ENCODE measurements at places on chromosomes 2 and 18.

GRCh38 chr2:160168878-160169277 lies 31.2 kb downstream of the ITGB6 start:
- no peak for DNase-seq

DNA sequence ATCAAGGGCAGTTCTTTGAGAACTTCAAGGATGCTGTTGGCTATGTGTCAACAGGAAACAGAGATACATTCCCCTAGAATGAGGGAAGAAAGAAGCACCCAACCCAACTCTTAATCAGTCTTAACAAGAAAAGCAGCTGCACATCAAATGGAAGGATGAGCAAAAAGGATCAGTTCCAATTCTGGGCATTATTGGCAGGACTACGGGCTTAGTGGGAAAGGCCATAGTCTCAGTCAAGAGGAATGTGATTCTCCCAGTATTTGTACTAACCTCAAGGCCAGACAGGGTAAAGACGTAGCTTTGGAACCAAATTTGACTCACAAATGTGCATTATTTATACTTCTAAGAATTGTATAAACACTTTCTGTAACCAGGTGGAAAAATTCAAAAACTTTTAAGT lies 18.2 kb downstream of the BMP10 start:
- DNase-seq, result no peak

- DNase-seq, result no peak
These were observed 955 bp upstream of the BBS5 start for GRCh38 chr2:169478339-169478738.

DNA sequence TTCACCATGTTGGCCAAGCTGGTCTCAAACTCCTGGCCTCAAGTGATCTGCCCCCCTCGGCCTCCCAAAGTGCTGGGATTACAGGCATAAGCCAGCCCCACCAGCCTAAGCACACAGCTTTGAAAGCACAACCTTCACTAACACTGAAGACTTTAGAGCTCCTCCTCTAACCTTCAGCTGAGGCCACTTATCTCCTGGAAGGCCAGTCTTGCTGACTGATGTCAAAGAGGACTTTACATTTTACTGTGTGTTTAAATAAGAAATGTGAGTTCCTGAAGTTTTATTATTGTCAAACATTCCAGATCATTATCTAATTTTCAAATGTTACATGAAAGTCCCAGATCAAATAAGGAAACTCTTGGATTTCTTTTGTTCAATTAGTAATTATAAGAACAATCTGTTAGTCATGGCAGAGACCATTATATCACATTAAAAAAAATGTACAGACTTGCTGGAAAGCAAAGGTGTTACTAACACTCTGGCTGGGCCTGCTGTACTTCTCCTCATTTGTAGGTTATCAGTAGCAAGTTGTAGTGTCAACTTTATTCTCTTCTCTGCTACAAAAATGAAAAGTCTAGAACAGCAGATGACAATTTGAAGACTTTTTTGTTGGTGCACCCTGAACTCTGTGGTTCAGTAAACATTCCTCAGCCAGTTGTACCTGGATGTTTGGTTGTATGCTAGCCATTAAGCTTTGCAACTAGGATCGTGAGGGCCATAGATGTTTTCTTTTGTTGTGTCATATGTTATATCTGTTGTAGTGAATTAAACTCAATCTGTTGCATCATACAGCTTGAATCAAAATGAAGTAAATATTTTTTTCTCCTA lies 80.0 kb downstream of the AOX1 start:
- DNase-seq, result no peak

- DNase-seq, result no peak
These were observed 237.6 kb downstream of the DYSF start for GRCh38 chr2:71690876-71691475.

GRCh38 chr2:1414121-1414520 lies 858 bp downstream of the TPO start:
- no peak for DNase-seq

DNA sequence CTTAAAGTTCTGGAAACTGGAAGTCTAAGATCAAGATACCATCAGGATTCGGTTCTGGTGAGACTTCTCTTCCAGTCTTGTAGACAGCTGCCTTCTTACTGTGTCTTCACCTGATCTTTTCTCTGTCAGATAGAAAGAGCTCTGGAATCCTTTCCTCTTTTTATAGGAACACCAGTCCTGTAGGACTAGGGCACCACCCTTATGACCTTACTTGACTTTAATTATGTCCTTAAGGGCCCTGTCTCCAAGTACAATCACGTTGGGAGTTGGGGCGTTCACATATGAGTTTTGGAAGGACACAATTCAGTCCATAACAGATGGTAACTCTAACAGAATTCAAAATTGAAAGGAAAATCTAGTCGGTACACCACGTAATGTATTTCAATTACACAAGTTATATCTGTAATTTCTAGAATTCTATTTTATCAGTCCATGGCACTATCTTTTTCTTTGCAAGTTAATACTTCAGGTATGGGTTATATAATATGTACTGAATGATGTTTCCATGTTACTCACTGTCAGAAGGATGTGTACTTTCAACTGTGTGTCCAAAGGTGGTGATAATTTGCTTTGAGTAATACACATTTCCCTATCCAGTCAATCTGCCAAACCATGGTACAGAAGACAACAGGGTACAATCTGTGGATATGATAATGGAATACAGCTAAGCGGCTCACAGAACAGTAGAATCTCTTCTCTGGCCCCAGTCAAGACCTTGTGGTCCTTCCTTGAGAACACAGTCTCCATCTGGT lies 1.2 kb upstream of the SCYGR5 start:
- DNase-seq, result no peak

DNA sequence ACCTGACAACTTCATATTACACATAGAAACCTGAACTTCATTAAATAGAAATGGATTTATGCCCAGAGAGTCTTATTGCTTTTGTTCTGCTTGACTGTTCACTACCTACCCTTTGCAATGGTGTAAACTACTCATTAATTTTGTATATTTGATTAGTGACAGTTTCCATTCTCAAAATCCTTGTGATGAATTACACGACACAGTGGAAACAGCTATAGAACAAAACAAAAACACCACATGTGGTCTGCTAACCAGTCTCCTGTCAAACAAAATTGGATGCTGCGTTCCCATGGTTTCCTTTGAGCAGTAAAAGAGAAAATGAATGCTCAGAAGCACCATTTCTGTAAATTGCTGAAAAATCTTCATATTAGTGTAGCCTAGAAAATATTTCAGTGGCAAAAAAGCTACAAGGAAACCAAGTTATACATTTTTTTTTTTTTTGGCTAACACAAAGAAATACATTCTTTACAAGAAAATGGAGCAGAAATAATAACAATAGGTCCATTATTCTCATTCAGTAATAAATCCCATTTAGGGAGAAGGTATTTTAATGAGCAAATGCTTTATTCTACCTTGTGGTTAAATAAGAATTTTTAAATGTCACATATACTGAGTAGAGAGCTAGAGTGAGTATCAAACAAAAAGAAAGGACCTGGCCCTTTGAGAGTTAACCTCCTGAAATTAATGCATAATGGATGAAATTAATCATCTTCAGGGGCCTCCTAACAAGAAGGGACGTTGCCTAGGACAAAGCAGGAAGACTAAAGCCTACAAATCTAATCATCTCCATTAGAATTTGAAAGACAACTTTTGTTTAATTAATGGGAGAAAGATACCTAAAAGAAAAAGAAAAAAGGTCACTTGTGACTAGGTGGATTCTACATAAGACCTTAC lies 355.1 kb upstream of the ZC3H15 start:
- DNase-seq, result no peak

GRCh38 chr18:26961839-26962238 lies 96.3 kb upstream of the AQP4 start:
- DNase-seq, result no peak

DNA sequence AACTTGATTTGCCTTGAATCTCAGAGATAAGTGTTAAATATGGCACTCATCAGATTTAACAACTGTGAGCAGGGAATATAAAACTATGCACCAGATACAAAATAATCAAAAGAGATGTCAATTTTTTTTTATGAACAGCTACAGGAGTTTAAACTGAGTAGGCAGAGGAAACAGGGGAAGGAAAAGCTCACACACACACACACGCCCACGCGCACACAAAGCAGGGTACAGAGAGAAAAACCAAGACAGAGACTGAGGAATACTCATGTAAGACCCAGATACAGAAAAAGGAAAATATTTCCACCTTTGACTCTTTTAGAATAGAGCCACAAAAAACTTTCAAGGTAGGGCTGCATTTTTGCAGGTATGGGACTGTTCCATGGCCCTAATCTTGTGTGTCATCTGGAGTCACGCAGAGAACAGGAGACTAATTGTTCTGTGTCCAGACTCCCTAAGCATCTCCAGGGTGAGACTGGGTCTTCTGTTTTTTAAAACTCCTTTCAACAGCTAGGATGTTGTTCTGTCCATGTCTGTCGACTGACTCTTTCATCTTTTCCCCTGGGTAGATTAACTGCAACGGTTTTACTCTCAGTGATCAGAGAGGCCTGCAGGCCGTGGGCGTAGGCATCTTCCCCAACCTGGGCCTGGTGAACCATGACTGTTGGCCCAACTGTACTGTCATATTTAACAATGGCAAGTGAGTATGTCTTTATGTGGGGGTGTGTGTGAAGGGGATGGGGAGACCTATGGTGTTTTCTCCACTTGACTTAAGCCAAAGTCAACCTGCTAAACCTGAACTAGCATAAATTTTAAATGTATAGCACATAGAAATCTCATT lies 23.0 kb downstream of the SMYD1 start:
- no peak for DNase-seq

GRCh38 chr2:64288321-64289193 lies 144.3 kb upstream of the PELI1 start:
- no peak for DNase-seq

GRCh38 chr2:145692971-145693478 lies 1173.1 kb upstream of the ZEB2 start:
- DNase-seq, result peak; percentile 50

DNA sequence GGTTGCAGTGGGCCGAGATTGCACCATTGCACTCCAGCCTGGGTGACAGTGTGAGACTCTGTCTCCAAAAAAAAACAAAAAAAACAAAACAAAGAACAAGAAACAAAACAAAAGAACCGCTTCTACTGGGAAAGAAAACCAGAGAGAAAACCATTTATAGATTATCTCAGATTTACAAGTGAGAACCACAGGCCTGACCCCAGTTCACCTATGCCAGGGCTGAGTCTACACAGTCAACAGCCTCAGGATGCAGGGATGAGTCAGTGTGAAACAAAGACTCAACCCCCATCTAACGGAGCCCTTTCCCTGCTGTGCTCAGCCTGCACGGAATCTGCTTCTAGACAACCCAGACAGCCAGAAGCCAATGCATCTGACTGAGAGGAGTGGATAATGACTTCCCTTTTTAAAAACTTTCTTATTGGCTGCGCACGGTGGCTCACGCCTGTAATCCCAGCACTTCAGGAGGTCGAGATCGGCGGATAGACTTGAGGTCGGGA lies 25.5 kb upstream of the YWHAQ start:
- no peak for DNase-seq

- no peak for DNase-seq
These were observed 781.9 kb downstream of the GALR1 start for GRCh38 chr18:78031589-78031988.

DNA sequence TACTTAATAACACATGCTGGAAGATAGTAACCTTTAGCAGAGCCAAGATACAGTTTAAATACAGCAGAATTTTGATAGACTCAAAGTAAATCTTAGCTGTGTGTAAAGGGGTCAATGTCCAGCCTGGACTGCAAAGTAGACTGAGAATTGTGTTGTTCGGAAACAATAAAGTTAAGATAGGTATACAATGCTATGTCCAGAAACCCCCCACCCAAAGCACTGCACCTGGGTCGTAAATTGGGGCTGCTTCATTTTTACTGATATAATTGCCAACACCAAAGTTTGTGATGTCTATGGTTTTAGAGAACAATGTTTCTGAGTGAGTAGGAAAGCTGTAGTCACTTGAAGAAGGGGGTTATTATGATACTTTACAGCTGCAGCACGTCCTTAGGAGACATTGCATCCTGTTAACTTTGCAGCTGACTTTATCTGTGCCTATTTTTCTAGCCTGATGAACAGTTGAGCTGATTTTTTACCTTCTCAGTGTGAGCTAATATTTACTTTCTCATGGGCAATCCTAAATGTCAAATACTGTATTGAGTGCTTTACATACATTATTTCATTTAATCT lies 4.3 kb upstream of the NCOA1 start:
- DNase-seq, result no peak

- no peak for DNase-seq
These were observed 421.0 kb downstream of the TXNL1 start for GRCh38 chr18:56217406-56217805.

DNA sequence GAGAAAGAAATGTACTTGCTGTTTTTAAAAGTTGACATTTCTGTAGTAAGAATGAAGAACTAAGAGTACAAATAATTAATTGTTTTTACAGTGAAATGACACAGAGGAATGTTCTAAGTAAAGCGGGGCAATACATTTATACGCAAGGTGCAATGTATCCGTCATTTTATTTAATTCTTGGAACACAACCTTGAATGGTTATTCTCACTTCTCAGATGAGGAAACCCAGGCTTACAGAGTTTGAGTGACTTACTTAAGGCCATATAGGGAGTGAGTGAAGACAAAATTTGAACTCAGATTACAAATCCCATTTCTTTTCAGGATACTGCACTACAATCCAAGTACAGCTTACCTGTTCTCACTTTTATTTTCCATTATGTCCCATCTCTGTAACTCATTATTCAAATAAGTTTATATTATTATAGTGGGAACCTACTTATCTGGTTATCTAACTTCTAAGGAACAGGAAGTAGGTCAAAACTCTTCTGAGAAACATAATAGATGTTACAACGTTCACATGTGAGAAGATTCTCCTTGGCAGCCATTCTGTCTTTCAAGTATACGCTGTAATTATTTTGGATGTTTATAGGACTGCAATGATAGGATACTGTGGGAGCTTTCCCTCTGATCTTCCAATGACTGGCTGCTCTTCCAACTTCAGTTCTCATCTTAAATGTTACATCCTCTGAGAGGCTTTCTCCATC lies 12.3 kb upstream of the STK17B start:
- DNase-seq, result no peak

GRCh38 chr18:23114171-23114881 lies 21.0 kb upstream of the CABLES1 start:
- no peak for DNase-seq

DNA sequence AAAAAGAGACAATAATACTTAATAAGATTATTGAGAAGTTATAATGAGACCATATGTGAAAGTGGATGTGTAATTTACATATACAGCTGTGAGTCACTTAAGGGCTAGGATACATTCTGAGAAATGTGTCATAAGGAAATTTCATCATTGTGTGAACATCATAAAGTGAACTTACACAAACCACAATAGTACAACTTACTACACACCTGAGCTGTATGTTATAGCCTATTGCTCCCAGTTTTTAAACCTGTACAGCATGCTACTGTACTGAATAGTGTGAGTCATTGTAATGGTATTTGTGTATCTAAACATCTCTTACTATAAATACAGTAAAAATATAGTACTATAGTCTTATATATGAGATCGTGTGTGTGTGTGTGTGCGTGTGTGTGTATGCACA lies 1420.3 kb upstream of the PIK3C3 start:
- DNase-seq, result no peak

DNA sequence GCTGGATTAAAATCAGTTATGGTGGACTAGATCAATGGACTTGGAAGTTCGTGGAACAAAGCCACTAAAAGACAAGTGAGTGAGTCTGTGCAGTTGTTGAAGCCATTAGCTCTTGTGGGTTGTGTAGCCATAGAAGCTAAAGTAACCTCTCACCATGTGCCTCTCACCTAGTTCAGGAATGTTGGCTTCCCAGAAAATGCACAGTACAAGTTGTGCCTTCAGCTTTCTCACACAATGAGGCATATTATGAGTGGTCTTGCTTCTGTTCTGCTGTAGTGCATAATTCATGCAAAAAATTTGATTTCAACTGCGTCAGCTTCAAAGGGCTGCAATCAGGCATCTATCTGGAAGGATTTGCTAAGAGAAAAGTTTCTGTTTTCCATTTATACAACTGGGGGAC lies 26.2 kb downstream of the CERS6 start:
- no peak for DNase-seq

Data from NCI-H2171 treated with DMSO at 0.1 percent for 48 hours (cell line).